ENCODE measurements at places on chromosomes 16 and 17.

GRCh38 chr16:1491327-1491726 lies 1.8 kb upstream of the TELO2 start:
- no peak for DNase-seq

- no peak for DNase-seq
Measured at GRCh38 chr16:77111056-77111565, 79.9 kb upstream of the MON1B start.

DNA sequence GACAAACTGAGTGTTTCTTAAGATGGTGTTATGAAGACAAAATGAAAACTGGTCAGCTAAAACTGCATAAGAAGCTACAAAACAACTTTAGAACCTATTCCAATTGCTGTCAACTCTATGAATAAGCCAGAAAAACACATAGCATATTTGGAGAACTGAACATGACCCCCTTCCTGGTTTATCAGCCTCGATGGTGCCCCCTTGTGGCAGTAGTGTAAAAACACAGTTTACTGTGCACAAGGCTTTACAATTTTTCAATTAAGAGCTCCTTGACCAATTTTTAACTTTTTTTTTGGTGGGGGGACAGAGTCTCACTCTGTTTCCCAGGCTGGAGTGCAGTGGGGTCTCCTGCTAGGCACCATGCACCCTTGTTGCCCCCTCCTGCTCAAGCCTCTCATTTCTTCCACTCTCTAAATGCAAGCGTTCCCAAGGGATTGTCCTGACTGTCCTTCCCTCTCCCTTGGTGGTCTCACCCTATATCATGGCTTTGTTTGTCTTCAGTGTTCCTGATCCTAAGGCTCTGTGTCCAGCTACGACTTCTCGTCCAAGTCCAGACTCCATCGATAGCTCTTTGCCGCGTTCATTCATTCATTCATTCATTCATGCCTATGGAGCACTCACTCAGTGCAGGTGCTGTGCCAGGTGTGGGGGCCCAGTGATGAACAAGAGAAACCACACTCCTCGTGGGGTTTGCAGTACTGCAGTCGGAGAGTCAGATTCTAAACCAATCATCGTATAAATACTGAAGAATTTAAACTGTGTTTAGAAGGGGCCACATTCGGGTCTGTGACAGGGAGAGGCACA lies 7.5 kb downstream of the EIF1 start:
- DNase-seq: no peak

DNA sequence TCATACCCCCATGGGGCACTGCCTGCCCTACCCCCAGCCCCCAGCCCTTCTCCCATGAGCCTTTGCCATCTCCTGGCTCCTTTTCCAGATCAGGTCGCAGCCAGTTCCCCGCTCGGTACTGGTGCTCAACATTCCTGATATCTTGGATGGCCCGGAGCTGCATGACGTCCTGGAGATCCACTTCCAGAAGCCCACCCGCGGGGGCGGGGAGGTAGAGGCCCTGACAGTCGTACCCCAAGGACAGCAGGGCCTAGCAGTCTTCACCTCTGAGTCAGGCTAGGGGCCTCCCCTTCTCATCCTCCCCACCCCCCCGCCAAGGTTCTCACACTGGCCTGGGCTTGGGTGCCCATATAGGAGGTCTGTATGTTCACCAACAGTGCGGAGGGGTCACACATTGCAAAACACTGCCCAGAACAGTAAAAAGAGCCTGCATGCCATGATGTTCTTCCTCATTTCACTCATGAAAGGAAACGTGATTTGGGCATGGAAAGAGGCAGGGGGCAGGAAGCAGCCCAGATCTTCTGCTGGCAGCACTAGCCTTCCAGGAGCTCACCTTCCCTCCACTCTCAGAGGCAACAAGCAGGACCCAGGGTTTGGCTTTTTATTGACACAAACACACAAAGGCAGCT lies 7.5 kb downstream of the IFI35 start:
- DNase-seq: no peak

DNA sequence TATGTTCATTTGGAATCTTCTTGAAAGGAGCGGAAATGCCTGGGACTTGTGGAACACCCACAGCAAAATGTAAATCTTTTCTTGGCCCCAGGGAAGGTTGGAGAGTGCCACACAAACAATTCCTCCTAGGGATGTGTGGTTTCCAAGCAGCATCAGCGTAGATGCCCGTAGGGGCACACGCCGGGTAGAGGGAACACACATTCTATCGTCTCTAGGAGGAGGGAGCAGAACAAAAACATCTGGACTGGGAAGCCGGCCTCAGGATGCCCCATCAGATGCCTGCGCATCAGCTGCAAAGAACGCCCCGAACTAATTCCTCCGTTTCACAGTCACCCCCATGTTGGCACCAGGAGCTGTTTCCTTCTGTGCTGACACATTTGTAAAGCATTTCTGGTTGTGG lies 357.9 kb upstream of the ZFHX3 start:
- DNase-seq: no peak

- DNase-seq: no peak
Measured at GRCh38 chr17:13393841-13394710, 207.7 kb downstream of the HS3ST3A1 start.

GRCh38 chr17:66152756-66153155 lies 39.2 kb downstream of the CEP112 start:
- DNase-seq: no peak

GRCh38 chr16:10514369-10515055 lies 65.9 kb downstream of the EMP2 start:
- no peak for DNase-seq

- DNase-seq: no peak
Measured at GRCh38 chr16:30780549-30780948, 6.5 kb downstream of the ZNF629 start.

DNA sequence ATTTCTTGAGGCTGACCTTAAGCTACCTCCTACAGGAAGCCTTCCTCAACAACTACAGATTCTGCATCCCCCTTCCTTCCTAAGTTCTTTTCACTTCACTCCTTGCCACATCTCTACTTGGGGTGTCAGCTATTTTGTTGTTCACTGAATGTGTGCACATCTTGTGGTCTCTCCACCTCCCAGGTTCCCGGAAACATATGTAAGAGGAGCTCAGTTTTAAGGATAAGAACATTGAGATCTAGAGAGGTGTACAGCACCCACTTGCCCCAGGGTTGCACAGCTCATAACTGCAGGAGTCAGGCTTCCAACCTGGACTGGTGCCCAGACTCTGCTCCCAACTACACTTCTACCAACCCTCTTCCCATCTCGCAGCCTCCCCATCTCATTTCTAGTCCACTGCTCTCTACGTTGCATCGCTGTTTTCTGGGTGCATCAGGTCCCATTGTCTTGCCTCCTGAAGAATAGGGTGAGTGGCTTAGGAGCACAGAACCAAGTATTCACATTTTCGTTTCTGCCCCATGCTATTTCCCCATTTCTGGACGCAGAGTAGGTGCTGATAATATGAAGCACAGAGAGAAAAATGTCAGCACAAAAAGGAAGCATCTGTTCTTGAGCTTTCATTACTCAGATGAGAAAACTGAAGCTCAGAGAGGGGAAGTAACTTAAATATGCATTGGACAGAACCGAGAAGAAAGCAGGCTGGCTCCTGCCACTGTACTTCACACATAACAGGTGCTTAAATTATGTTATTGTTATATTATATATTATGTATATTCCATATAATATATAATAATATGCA lies 292.0 kb upstream of the CCL2 start:
- no peak for DNase-seq

DNA sequence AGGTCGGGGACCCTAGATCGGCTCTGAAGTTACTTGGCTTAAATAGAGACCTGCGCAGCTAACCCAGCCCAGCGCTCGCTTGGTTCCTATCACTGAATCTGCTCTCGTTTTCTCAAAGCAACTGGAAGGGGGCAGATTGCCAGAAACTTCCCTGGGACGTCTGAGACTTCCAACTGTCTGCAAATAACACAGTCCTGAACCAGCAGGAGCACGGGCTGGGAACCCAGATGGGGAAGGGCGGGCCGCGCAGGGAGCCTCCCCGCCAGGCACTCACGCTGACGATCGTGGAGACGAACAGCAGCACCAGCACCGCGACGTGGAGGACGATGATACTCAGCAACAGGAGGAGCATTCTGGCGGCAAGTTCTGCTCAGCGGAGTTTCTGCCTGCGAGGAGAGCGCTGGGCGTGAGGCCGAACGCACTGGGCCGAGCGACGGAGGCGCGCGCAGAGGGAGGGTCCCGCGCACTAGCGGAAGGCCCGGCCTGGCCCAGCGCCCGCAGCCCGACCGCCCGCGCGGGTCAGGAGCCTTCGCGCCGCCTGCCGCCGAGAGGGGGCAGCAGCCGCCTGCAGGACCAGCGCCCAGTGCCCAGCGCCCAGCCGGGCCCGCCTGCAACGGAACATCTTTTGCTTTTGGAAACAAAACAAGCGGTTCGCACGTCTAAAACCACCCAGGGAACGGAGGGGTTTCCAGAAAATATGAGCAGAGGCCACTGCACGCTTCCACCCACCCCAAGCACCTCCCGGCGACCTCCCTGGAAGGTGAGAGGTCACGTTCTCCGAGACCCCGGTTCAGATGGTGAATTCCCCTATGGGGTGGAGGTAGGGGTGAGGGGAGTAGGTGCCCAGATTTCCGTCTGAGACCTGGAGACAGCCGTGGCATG lies 4.5 kb downstream of the PMP22 start:
- no peak for DNase-seq

DNA sequence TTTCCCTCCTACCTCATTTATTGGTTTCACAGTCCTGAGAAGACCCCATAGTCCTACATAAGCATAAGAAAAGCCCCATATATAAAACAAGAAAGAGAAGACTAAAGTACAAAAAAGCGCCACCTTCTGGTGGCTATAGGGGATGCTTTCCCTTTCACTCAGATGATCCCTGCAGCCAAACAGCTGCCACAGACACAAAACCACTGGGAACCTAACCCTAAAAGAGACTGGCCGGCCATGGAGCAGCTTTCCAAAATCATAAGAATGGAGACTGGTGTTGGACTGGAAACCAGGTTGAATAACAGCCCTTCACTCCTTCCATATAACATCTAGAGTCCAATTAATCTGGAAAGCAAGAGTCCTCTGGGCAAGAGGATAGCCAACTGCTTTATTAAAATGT lies 11.4 kb downstream of the DYNC1LI2 start:
- no peak for DNase-seq

DNA sequence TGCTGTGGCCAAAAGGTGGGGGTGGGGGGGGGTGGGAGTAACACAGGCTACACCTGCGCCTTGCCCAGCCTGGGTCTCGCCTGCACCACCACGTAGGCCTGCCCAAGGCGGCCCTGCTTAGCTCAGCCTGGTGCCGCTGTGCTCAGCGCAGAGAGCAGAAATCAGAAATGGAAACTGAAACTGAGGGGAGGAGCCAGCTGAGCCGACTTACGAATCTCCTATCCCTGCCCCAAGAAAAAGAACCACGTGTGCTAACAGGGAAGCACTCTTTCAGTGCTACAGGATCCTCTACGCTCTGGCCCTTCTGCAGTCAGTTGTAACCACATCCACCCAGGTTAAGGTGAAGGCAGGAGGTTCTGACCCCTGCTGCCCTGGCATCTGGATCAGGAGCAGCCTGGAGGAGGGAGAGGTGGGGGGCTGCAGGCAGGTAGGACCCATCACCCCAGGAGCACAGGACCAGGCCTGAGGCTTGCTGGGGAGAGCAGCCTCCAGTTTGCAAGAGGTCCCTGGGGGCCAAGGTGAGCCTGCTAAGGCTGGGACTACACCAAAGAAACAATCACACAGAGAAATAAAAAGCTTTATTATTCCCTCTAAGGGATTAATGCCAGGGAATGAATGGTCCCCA lies at the start of gene DHX58:
Gene DHX58, minus strand, starts transcription at position 163 of the 625 bp plus-strand sequence. CDS start 822 bp downstream, outside the sequence.
- no peak for DNase-seq

DNA sequence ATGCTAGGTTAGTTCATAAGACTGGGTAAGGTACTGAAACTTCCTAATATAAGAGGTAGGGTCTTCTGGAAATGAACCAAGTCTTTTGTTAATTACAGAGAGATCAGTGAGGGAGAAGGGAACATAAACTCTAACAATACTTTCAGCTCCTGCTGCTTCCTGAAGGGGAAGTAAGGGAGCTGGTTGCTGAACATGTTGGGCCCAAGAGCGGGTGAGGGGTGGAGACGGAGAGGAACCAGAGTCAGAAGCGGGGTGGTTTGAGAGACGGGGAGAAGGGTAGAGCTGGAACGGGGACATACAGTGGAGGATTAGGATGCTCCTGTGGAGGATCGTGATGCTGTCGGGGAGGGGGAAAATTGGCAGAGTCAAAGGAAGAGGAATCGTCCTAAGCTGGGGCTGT lies 11.5 kb upstream of the ZNF747 start:
- no peak for DNase-seq

Measured in cortex of kidney (tissue), 1 donor.